ENCODE measurements at places on chromosomes 3 and 15.
A peak's percentile ranks its signal among the peaks of the same experiment; 100 is the strongest.

- peak; percentile 33 for DNase-seq
Observed at GRCh38 chr15:31483986-31484951, 157.6 kb downstream of the KLF13 start.

DNA sequence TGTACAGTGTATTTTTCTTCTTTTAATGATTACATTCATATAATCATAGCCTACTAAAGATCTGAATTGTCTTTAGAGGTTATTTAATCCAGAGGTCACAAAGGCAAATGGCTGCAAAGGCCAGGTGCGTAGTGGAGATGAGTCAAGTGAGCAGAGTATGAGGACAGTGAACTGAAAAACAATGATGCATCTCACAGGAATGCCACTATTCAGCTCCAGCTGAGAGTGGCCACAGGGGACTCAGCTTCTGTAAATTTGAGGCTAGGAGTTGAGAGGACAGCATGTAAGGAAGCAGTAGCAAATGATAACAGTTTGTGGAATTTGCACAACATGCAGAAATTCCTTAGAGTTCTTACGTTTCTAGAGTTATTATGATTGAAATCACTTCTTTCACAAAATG is 50.4 kb downstream of the COL6A5 start:
- DNase-seq: no peak

DNA sequence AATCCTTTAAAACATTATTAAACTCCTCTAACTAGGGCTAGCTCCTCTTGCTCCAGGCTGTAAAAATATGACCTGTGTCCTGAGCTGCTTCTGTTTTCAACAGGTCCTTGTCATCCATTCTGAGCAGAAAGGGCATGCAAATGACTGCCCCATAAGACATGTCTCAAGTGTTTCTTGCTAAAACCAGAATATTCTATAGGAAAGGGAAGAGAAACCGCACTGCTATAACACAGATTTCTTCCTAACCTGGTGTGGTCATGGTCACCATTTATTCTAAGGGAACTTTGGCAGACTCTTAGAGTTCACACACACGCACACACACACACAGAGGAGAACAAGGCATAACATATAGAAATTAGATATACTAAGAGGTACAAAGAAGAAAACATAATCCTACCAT is 34.2 kb upstream of the B3GNT5 start:
- no peak for DNase-seq

DNA sequence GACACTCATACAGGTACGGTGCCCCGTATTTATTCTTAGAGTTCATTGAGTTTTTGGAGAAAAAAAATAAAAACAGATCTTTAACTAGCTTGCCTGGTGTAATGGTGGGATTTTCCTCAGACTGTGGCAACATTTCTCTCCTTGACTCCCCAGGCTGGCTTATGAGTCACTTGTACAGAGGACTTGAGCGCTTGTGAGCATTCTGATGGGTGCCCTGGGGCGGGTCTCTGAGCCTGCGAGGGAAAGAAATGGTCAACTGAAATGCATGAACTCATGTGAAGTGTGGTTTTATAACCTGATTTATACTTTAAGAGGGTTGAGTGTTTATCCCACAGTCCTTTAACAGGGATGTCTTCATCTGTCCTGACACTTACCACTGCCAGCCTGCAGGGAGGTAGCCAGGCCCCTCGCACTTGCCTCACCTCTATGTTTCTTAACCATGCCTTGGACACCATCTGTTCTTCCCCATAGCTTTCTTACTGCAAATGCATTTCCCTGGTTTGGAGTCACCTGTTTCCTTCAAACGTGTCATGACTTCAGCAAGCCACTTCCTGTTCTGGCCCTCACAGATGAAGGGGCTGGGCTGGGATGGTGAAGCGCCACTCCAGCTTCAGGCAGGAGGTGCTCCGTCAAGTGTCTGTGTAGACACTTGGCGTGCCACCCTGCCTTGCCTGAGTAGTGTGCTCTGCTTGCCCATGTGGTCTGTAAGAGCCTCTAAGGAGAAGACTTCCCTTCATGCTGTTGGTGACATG is 118.7 kb downstream of the PDE8A start:
- no peak for DNase-seq

- no peak for DNase-seq
Observed at GRCh38 chr3:121750087-121750415, 510 bp upstream of the GOLGB1 start.
